CD4-positive, alpha-beta T cell (primary cell): ENCODE measurements at places on chromosomes 2 and 18. TPM values are rescaled to one million over a fixed set of nuclear protein-coding genes. Genes with fewer than 3 reads are reported as not detected.

SP140L gene
- 64.1 TPM for total RNA-seq

SPP2 gene
- total RNA-seq, result not detected

DNA sequence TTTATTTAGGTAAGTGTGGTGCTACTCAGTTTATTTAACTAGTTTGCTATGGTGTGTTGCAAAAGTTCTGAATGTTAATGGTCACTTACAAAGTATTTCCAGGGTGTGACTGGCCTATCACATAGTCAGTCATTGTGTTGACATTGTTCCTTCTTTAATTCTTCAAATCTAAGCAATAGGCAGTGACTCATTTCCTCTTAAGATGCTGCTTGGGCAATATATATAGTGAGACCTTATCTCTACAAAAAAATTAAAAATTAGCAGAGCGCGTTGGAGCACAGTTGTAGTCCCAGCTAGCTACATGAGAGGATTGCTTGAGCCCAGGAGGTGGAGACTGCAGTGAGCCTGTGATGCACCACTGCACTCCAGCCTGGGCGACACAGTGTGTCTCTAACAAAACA, 5.8 kb upstream of the CCDC88A start:
- DNase-seq, result no peak
- H3K4me1 ChIP-seq, result peaks cover 5% of the 10 kb centered on the region
- peaks cover 3% of the 10 kb centered on the region for H3K27me3 ChIP-seq
- H3K36me3 ChIP-seq, result no peaks in the 10 kb centered on the region
- no peak overlapping the region for H3K27ac ChIP-seq
- H3K4me3 ChIP-seq, result no peak overlapping the region

DNA sequence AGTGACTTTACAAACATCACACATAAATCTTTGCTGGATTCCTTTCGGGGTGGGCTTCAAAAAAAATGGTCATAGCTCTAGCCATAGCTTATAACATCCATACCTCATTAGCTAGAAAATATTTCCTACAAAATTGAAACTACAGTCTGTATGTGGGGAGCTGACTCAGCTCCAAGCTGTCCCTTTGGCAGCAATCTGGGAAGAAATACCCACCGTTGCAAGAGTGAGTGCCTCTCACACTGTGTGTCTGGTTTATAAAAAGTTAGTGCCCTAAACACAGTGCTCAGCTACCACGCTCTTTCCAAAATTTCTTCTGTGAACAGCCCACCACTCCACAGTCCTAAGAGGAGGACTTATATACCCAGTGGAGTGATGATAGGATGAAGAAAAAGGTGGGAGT, 170.1 kb downstream of the RBM43 start:
- DNase-seq, result no peak
- H3K4me1 ChIP-seq, result no peaks in the 10 kb centered on the region
- no peak overlapping the region for H3K27ac ChIP-seq
- no peaks in the 10 kb centered on the region for H3K27me3 ChIP-seq

DNA sequence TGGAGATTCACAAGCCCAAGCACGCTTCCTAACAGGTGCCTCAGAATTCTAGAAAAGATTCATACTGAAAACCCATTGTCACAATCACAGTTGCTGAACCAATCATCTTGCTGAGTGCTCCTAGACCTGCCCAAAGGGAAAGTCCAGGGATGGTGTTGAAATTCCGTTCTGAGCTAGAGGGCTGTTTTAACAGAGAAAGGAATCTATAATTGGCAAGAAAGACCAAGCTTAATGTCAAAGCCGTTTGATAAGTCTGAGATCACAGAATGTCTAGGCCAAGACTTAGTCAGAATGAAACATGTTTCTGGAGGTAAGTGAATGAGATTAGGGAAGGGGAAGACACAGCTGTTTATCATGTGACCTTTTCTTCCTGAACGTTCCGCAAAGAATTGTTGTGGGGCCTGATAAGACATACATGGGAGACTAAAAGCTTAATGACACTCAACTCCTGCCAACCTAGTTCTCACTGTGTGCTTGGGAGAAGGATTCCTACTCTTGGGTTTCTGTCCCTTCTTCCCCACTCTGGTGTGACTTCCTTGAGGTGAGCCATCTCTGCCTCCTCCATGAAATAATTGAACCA, 27.5 kb downstream of the PMAIP1 start:
- H3K27ac ChIP-seq, result no peak overlapping the region
- H3K4me3 ChIP-seq, result no peak overlapping the region
- no peaks in the 10 kb centered on the region for H3K4me1 ChIP-seq

GRCh38 chr2:102999958-103000357, 238.1 kb downstream of the TMEM182 start:
- H3K27me3 ChIP-seq, result no peaks in the 10 kb centered on the region
- no peaks in the 10 kb centered on the region for H3K36me3 ChIP-seq
- no peak for DNase-seq
- no peak overlapping the region for H3K27ac ChIP-seq
- no peaks in the 10 kb centered on the region for H3K4me1 ChIP-seq

GRCh38 chr2:191410646-191411436, 165.6 kb downstream of the MYO1B start:
- no peaks in the 10 kb centered on the region for H3K36me3 ChIP-seq
- H3K4me1 ChIP-seq, result no peaks in the 10 kb centered on the region
- H3K4me3 ChIP-seq, result no peak overlapping the region
- no peak for DNase-seq
- no peak overlapping the region for H3K27ac ChIP-seq
- H3K27me3 ChIP-seq, result no peaks in the 10 kb centered on the region

GRCh38 chr2:144383571-144384100, 136.3 kb downstream of the ZEB2 start:
- no peaks in the 10 kb centered on the region for H3K27me3 ChIP-seq
- H3K27ac ChIP-seq, result no peak overlapping the region
- H3K4me3 ChIP-seq, result no peak overlapping the region
- H3K4me1 ChIP-seq, result no peaks in the 10 kb centered on the region

GRCh38 chr2:168853471-168853870, 36.8 kb downstream of the SPC25 start:
- H3K27ac ChIP-seq, result no peak overlapping the region
- no peak overlapping the region for H3K4me3 ChIP-seq
- no peaks in the 10 kb centered on the region for H3K27me3 ChIP-seq
- H3K36me3 ChIP-seq, result no peaks in the 10 kb centered on the region
